HT1080 (cell line): ENCODE measurements at places on chromosomes 4 and X. TPM values are rescaled to one million over a fixed set of nuclear protein-coding genes. Genes with fewer than 3 reads are reported as not detected.

Gene ARHGAP6
- total RNA-seq, result 0.43 and 0.70 TPM in 2 replicates

Gene VEGFD
- total RNA-seq, result 0.37 TPM in 1 of 2 replicates, not detected in the other

Gene ZAR1
- not detected in 2 replicates for total RNA-seq

Gene DCX
- total RNA-seq, result not detected in 2 replicates

Gene SLC25A4
- 27.2 and 33.9 TPM in 2 replicates for total RNA-seq

Gene FRAS1
- 1.3 and 2.1 TPM in 2 replicates for total RNA-seq

Gene LONRF3
- total RNA-seq, result 0.77 TPM in 1 of 2 replicates, not detected in the other

Gene RBM46
- not detected in 2 replicates for total RNA-seq

DNA sequence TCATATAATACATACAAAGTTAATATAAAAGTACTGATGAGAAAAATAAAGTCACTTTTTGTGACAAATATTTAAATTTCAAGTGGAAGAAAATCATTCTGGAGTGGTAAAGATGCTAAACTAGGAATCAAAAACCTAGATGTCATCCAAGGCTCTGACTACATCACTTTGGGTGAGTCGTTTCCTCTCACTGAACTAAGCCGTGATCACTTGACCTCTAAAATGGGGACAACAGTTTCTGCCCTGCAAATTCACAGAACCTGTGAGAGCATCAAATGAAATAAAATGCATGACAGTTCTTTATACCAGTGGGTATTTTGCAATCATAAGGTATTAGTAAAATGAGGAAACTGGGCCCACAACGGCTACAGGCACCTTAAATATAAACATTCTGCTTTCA lies 63.8 kb downstream of the PRDM5 start:
- peak; percentile 42 for DNase-seq

GRCh38 chr4:108512615-108513505 lies 107.5 kb upstream of the RPL34 start:
- peak; percentile 62 for DNase-seq

GRCh38 chrX:151723156-151723760 lies 7.4 kb downstream of the FATE1 start:
- no peak for DNase-seq

DNA sequence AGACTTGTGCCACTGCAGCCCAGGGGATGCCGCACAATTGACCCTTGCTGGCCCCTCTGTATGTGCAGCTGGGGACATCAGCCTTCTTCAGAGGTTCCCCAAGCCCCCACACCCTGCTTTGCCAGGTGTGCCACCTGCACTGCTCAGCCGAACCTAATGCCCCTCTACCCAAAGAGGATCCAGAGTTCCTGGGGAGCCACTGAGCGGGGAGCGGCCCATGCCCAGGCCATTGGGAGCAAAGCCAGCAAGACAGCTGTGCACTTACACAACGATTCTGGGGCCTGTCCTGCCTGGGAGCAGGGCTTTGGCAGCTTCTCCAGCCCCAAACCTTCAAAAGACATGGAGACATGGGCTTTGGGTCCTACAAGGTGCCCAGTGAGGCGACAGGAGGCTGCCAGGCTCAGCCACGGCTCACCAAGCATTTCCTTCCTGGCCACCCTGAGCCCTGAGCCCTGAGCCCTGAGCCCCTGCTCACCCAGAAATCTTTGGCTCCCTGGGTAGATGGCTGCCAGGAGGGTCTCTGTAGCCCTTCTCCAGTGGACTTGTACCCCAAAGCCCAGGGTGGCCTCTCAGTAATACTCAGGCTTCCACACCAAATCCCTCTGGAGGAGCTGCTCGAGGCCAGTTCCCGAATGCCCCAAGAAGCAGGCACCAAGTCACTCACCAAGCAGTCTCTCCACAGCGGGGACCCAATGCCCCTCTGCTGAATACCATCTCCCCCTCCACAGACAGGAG lies 13.0 kb downstream of the PNMA6E start:
- DNase-seq, result no peak

- DNase-seq, result peak; percentile 61
Measured at GRCh38 chr4:110055158-110055768, 142.6 kb downstream of the EGF start.

DNA sequence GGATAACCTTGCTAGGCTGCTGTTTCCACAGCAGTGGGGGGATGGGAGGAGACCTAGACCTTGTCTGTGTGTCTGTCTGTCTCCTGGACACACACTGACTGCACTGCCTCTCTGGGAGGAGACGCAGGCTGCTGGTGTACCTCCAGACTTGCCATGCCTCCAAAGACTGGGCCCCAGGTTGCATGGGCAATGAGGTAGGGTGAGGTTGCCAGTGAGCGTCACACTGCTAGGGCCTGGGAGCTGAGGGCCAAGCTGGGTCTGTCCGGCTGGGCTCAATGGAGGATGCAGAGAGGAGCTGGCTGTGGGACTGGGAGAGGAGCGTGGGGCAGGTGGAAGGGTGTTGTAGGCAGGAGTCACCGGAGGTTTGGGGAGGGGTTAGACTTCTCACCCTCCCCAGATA lies 16.6 kb downstream of the MAGED2 start:
- peak; percentile 11 for DNase-seq

GRCh38 chrX:135520022-135520552 lies 373 bp upstream of the INTS6L start:
- no peak for DNase-seq

DNA sequence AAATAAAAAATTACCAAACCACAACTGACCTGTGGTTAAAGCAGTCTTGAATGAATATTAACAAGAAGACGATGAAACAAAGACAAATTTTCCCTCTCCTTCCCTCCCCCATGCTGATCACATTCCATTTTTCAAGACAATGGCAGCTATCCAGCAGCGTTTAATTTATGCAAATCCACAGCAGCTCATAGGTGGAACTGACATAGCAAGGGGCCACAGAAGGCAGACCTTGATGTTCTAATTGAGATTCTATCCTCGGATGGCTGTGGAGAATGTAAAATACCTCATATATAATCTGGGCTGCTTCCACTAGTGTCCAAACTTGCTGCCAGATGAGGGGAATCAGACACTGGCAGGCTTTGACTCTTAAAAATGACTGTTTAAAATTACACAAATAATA lies 211.5 kb downstream of the CHRDL1 start:
- no peak for DNase-seq

DNA sequence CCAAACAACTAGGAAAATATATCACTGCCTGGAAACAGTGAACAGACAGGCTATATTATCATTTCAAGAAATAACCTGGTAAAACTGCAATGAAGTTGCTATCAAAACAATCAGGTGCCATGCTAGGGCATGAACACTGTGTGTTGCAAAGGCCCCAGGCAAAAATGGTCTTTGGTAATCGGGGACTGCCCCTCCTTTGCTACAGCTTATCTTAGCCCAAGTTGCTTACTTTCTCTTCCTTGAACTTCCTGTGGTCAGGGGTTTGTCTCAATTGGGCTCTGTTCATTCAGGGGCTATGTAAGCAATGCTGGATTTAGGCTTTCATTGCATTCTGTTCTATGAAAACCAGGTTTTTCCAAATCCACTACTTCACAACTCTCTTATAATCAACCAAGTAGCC lies 30.4 kb downstream of the SCML1 start:
- no peak for DNase-seq

DNA sequence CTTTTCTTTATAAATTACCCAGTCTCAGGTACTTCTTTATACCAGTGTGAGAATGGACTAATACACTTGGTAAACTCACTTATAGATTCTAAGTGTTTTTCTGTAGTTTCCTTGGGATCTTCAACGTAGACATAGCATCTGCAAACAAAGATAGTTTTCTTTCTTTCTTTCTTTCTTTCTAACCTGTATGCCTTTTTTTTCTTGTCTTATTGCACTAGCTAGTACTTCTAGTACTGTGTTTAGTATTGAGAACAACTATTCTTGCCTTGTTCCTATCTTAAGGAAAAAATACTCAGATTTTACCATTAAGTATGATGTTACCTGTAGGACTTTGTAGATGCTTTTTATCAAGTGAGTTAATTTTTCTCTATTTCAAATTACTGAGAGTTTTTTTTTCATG lies 102.2 kb downstream of the EDA start:
- no peak for DNase-seq

- peak; percentile 20 for DNase-seq
Measured at GRCh38 chrX:107659768-107660167, 31.5 kb downstream of the PRPS1 start.

GRCh38 chrX:153032397-153033118 lies 23.7 kb upstream of the PNMA3 start:
- peak; percentile 32 for DNase-seq

- DNase-seq, result no peak
Measured at GRCh38 chr4:82906469-82906868, 5.9 kb downstream of the THAP9 start.

DNA sequence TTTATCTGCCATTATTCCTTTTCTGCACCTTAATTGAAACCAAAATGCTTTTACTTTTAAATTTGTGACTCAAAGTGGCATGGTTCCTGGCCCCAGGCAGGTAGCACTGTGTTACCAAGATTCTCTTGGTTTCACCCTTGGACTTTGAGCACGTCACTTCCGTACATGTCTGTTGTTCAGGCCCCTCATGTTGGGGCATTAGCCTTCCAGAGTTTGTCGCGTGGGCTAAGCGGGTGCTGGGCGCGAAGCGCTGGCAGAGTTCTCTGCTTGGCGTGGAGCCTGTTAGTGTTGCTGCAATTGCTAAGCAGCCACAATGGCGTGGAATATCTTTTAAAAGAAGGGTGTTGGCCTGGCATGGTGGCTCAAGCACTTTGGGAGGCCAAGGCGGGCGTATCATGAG lies 14.0 kb upstream of the TADA2B start:
- no peak for DNase-seq

DNA sequence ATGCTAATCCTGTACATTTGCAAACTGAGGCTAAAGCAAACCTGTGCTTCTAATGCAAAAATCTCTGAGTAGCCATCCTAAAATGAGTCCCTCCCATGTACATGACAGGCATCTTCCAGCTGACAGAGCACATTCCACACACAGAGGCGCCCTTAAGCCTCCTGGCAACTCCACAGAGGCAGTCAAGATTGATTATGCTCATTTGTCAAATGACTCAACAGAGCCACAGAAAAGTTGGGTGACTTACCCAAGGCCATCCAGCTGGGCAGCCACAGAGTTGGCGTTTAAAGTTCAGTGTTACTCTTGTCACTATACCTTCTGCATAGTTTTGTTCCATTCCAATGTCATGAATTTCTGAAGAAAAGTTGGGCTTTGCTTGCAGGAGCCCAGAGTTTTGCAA lies 394.6 kb upstream of the FGF13 start:
- peak; percentile 61 for DNase-seq
